Hindlimb muscle (tissue), 1 donor: ENCODE measurements at places on chromosomes 3 and 15.

- DNase-seq = no peak
Measured at GRCh38 chr3:54137311-54137710, 15.0 kb downstream of the CACNA2D3 start.

GRCh38 chr3:118036215-118036614, 998.4 kb downstream of the IGSF11 start:
- DNase-seq = no peak

DNA sequence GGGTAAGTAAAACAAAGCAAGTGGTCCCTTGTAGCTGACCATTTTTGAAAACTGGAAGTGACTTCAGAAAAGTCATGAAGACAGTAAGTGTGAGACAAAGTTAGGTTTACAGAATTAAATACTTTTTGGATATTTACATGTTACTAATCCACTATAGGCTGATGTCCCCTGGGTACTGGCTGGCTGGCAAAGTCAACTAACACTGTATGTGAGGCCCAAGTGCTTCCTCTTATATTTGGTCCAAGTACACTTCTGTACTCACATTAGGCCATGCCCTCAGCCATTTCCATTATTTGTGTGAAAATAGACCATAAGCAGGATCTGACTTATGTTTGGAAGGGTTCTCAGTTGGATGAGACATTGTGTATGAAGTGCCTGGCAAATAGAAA, 5.5 kb upstream of the LEKR1 start:
- DNase-seq = no peak

DNA sequence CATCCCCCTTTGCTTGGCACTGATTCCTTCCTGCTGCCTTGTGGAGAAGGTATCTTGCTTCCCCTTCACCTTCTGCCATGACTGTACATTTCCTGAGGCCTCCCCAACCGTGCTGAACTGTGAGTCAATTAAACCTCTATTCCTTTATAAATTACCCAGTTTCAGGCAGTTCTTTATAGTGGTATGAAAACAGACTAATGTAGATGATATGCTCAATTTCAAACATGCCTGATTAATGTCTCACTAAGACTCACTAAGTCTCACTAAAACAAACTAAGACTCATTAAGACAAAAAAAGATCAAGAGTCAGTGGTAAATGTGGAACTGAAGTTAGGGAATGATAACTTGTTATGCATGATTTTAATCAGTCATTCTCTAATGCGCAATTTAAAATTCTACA, 606.6 kb downstream of the RBMS3 start:
- no peak for DNase-seq

GRCh38 chr3:186476541-186476940, 67.6 kb downstream of the CRYGS start:
- DNase-seq = no peak

- DNase-seq = peak; percentile 43
Measured at GRCh38 chr15:63970621-63971426, 75.5 kb downstream of the DAPK2 start.

- DNase-seq = no peak
Measured at GRCh38 chr3:52311576-52312119, 4.5 kb upstream of the DNAH1 start.

- peak; percentile 72 for DNase-seq
Measured at GRCh38 chr3:148991219-148992026, at the start of gene GYG1. Gene GYG1, plus strand, starts transcription at chr3:148991540. Its CDS starts 101 bp downstream, at chr3:148991641.

DNA sequence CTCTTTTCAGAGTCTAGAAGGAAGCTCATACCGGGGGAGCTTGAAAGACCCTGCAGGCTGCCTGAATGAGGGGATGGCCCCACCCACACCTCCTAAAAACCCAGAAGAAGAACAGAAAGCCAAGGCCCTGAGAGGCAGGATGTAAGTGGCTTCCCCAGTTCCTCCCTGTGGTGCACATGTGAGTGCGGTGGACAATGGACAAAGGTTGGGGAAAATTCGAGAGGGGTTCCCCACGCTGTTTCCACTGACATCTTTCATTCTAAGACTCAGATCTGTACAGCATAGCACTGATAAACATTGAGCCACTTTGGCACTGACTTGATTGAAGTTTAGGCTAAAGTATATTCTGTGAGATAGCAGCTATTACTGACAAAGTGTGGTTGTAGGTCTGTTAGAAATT, 79.5 kb upstream of the UMPS start:
- DNase-seq = no peak

DNA sequence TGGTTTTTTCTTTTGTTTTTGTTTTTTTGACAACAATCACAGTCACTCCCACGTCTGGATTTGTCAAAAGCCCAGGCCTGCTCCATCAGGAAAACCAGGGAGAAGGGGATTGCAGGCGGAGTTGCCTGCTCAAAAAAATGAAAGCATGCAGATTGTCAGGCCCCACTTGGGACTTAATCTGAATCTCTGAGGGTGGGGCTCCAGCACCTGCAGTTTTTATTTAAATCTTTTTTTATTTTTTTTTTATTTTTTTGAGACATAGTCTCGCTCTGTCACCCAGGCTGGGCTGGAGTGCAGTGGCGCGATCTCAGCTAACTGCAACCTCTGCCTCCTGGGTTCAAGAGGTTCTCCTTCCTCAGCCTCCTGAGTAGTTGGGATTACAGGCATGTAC, 140.9 kb downstream of the FOXP1 start:
- no peak for DNase-seq

DNA sequence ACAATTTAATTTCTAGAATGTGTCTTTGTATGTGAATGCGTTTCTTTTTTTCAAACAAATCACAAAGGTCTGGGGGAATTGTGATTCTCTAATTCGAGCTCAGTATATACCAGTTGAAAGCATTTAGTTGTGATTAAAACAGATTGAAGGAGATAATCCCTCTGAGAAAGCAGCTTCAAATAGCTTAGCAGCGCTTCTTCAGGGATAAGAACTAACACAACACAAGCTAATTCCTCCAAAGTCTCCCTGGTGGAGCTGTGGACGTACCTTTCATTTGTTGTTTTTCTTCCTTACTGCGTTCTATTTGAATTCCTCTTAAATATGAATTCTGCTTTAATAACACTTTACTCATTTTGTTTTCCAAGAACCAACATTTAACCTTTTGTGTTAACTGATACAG, 286.7 kb downstream of the ROBO2 start:
- DNase-seq = no peak

- DNase-seq = no peak
Measured at GRCh38 chr15:47812470-47812999, 95.2 kb downstream of the SEMA6D start.

DNA sequence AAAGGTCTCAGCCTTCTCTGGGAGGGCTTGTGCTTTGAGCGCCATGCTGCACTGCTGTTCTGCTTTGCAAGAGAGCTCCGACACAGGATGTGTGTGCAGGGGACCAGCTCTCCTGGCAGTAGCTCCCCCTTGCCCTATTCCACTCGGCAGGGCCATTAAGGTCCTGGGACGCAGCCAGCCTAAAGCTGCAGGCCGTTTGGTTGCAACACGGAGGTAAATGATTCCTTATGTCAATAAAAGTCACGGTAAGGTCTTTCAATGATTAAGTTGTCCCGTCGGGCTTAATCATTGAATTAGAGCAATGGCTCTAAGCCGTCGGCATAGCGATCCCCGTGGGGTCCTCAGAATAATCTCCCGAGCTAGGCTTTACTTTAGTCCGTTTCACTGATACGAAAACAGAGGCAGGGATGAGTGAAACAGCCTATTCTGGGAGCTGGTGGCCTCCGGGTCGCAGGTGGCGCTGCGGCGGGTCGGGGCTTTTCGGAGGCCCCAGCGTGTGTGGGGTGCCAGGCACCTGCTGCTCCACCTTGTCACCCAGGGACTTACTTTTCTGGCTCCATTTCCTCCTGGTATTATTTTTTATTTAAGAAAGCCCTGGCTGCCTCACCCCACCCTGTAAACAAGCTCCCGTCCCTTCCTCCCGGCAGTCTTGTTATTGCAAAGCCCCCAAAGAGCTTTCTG, 525.2 kb downstream of the OCA2 start:
- DNase-seq = no peak

DNA sequence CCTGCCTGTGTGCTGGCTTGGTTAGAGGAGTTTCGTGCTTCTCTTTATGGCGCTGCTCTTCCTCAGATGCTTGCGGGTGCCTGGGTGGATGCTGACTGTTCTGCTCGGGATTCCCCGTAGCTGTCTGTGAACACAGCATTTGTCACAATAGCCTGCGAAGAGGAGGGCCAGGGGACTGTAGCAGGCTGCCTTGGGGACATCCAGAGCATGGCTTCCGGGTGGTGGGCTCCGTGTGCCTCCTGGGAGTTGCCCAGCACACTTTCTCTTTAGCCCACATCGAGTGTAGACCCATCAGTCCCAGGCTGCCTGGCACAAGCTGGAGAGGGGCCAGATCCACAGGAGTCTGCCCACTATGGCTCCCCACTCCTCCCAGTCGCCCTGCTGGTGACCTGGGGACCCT, 22.4 kb downstream of the LRRK1 start:
- DNase-seq = no peak

GRCh38 chr3:63193647-63194046, 84.5 kb upstream of the SYNPR start:
- DNase-seq = peak; percentile 15

- DNase-seq = no peak
Measured at GRCh38 chr3:8767667-8768363, 1.6 kb downstream of the OXTR start.

- DNase-seq = no peak
Measured at GRCh38 chr15:29636140-29636539, 186.1 kb downstream of the TJP1 start.

GRCh38 chr3:141385406-141386125, 17.3 kb downstream of the ZBTB38 start:
- DNase-seq = no peak

DNA sequence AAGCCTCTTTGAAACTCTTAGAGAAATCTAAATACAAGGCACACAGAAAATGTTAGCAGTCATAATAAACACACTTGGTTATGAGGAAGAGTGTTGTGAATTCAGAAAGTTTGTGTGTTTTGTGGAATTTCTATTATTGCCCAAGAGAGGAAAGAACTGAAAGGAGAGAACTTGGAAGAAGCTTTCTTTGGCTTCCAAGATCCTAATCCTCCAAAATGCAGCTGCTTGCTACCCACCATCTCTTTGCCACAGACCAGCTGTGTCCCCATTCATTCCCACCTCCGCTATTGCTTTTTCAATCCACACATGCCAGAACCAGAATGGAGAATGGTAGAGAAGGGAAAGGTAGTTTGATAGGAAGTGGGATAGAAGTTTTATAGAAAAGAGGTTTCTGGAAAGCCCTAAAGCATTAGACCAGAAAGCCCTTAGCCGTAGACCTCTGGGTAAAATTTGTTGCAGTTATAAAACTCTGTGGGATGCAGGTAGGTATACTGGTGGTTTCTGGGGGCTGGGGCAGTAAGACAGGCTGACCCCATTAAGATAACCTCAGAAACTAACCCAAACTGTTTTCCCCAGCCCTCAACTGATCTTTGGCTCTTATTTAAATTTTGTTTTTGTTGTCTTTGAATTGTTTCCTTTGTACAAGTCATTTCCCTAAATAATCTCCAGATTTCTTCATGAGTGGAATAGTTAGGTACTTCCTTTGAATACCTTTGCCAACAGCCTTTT, 108.5 kb downstream of the FILIP1L start:
- DNase-seq = no peak

GRCh38 chr3:117744935-117745334, 1035.4 kb downstream of the TUSC7 start:
- no peak for DNase-seq

GRCh38 chr3:194541483-194541882, 54.7 kb upstream of the ATP13A3 start:
- no peak for DNase-seq

DNA sequence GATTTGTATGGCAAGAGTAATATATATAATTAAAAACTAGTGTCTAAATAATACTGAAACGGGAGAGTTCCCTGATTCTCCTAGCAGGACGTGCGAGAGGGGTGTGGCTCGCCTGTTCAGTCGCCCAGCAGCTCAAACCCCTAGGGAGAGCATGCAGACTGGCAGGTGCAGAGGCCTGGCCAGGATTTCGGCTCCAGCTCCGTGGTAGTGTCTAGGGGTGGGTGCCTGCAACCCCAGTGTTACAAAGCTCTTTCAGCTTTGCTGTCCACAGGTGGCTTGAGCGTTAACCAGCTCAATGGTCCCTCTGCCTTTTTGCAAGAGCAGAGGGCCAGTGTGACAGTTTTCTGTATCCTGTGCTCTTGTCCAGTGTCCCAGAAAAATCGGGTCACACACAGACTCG, 226.6 kb downstream of the ALCAM start:
- no peak for DNase-seq

GRCh38 chr3:48819234-48820221, 28.1 kb downstream of the PRKAR2A start:
- DNase-seq = no peak

DNA sequence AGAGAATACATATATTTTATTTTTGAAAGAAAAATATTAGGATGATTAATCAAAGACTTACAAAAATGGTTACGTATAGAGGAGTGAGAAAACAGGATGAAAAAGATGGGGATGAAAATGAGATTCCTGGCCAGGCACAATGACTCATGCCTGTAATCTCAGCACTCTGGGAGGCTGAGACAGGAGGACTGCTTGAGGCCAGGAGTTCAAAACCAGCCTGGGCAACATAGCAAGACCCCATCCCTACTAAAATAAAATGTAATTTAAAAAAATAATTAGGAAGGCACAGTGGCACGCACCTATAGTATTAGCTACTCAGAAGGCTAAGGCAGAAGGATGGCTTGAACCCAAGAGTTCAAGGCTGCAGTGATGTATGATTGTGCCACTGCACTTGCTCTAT, 11.9 kb downstream of the MYO9A start:
- no peak for DNase-seq

GRCh38 chr3:59820352-59820934, 770.6 kb upstream of the CFAP20DC start:
- DNase-seq = no peak

GRCh38 chr3:60391292-60391691, 860.0 kb downstream of the FHIT start:
- no peak for DNase-seq

DNA sequence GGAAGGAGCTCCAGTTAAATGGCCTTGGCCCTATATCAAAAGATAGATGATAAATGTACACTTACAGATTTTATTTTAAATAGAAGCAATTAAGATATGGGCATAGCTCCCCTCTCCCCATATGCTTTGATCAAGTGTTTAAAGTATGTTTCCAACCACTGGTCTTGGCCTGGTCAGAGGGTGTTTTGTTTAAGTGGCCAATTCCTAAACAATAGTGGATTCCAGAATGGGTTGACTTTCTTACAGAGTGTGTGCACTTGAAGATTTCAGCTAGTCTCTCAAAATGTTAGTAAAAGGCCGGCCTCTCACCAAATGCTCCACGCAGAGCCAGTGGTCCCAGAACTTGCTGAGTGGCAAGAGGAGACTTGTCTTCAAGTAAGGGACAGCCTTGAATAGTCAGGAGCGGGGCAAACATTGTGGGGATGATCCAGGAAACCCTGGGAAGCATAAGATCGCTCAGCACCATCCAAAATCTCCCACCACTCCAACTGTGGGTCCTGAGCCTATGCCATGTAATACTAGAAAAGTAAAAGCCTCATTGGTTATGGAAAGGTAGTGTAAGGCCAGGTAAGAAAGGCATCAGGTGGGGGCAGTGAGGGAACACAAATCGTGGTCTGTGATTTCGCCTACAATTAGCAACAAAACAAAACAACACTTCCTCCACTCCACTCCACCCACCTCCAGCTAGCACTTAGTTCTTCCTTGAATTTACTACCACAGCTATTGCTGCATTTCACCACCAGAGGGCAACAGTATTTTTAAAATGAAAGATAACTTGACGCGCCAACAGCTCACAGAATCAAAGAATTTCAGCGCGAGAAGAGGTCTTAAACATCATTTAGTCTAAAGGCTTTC, 4.8 kb downstream of the RARRES1 start:
- DNase-seq = peak; percentile 77
